ENCODE measurements at places on chromosomes 1 and 21. TPM values are rescaled to one million over a fixed set of nuclear protein-coding genes. Genes with fewer than 3 reads are reported as not detected.

DNA sequence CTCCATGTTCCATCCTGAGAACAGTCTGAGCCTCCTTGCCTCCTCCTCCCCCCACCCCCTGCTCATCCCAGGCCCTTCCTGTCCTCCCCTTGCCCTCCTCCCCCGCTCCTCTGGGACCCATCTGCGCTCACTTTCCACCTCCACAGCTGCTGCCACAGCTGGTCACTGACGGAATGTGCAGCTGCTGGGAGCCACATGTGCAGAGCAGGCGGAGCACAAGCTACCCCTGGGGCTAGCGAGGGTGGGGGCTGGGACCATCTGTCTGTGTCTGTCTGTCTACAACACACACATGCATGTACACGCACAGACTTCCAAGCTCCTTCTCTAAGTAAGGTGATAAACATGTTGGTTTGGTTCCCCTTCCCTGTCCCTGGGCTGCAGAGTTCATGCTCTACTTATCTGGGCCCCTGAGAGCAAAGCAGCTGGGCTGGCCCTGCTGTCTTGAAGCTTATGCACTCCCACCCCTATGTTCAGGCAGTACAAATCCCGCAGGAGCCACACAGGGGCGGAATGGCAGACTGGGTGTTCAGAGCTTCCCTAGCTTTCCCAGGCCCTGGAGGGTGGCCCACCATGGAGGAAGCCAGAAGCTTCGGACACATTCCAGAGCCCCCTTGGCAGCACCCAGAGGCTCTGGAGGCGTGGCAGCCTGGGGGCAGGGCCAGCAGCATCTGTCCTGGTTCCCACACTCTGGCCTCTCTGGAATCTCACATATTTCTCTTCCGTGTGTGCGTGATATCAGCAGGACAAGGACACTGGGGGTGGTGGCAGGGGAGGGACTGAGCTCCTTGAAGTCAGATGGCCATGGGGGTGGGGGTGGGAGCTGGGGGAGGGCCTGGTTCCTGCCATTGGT lies 7.0 kb upstream of the HEYL start:
- H3K4me1 ChIP-seq: peaks cover 27% of the 10 kb centered on the region
- peak; percentile 38 for DNase-seq
- no peaks in the 10 kb centered on the region for H3K36me3 ChIP-seq
- peak overlapping the region; percentile 93 for H3K27ac ChIP-seq
- H3K27me3 ChIP-seq: peaks cover 10% of the 10 kb centered on the region

GRCh38 chr1:228391411-228392020 lies 15.1 kb downstream of the TRIM11 start:
- H3K27me3 ChIP-seq: no peaks in the 10 kb centered on the region
- DNase-seq: no peak

GRCh38 chr1:244212797-244213475 lies 161.9 kb downstream of the ZBTB18 start:
- peak overlapping the region; percentile 91 for H3K27ac ChIP-seq
- H3K36me3 ChIP-seq: no peaks in the 10 kb centered on the region
- H3K27me3 ChIP-seq: no peaks in the 10 kb centered on the region
- no peak overlapping the region for H3K4me3 ChIP-seq
- DNase-seq: no peak
- H3K4me1 ChIP-seq: peaks cover 68% of the 10 kb centered on the region

GRCh38 chr1:69766431-69767180 lies 198.9 kb downstream of the LRRC7 start:
- H3K4me1 ChIP-seq: no peaks in the 10 kb centered on the region
- H3K4me3 ChIP-seq: no peak overlapping the region
- H3K36me3 ChIP-seq: no peaks in the 10 kb centered on the region
- DNase-seq: no peak
- peaks cover 16% of the 10 kb centered on the region for H3K27me3 ChIP-seq

DNA sequence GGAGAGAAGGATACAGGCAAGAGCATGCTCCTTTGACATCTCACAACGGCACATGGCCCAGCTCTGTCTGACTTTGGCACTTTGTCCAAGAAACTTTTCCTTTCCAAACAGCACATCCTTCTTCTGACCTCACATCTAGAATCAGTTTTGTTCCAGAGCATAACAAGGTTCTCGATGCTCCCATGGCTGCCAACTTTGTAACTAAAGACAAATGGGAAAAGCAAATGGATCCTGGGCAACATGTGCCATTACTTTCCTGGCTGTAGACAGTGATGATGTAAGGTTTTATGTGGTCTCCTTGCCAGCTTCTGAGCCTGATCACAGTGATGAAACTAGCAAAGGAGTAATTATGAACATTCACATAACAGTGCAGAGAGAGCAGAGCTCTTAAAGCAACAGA lies 171.8 kb upstream of the C1orf87 start:
- H3K27me3 ChIP-seq: peaks cover 11% of the 10 kb centered on the region
- H3K27ac ChIP-seq: no peak overlapping the region
- DNase-seq: no peak
- no peaks in the 10 kb centered on the region for H3K36me3 ChIP-seq

DNA sequence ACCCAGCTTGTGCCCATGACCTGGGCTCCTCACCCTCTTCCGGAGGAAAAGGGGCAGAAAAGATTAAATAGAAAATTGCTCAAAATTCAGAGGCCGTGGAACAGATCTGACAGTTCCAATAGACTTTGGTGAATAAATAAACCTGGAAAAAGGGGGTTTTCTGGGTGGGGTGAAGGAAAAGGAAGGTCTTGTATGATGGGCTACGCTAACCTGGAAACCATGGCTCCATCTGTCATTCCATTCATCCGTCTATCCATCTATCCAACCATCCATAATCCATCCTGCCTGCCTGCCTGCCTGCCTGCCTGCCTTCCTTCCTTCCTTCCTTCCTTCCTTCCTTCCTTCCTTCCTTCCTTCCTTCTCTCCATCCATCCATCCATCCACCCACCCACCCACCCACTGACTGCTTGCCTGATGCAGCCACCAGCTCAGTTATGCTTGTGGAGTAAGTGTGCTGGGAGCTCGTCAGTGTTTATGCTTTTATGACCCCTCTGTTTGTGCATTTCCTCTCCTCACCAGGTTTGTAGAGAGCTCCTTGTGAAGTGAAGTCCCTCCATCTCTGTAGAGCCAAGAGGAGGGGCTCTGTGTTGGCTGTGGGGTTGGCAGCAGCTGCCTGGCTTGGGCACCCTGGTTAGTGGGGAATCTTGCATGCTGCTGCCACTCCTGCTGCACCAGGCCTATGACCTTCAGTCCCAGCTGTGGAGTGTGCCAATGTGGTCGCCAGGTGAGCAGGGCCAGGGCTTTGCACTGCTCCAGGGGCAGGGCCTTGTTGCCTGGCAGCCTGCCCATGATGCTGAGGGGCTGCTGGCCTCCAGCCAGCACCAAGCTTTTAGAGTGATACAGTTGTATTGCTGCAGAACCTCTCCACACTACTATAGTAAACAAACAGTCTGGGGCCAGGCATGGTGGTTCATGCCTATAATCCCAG lies 16.0 kb upstream of the POU3F1 start:
- H3K27me3 ChIP-seq: peaks cover 84% of the 10 kb centered on the region
- no peak overlapping the region for H3K27ac ChIP-seq
- H3K4me3 ChIP-seq: no peak overlapping the region
- DNase-seq: no peak
- no peaks in the 10 kb centered on the region for H3K36me3 ChIP-seq

- peaks cover 29% of the 10 kb centered on the region for H3K4me1 ChIP-seq
- no peak for DNase-seq
- H3K4me3 ChIP-seq: no peak overlapping the region
- H3K27me3 ChIP-seq: no peaks in the 10 kb centered on the region
Measured at GRCh38 chr1:58883888-58884482, 100.1 kb upstream of the JUN start.

DNA sequence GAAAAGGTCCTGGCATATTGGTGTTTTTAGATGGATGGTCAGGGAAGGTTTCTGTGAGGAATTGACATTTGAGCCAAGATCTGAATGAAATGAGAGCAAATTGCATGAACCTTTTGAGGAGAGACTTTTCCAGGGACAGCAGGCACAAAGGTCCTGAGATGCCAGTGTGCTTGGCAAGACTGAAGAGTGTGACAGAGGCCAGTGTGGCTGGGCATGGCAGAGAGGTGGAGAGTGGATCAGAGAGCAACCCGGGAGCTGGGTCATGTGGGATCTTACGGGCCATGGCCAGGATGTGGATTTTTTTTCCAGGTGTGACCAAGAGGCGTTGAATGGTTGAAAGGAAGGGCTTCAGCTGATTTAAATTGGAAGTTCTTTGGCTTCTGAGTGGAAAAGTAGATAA lies 3.4 kb downstream of the SCCPDH start:
- no peak for DNase-seq
- peaks cover 14% of the 10 kb centered on the region for H3K4me1 ChIP-seq
- no peak overlapping the region for H3K27ac ChIP-seq
- peaks cover 56% of the 10 kb centered on the region for H3K36me3 ChIP-seq
- no peak overlapping the region for H3K4me3 ChIP-seq

GRCh38 chr1:5947071-5947821 lies 45.0 kb downstream of the NPHP4 start:
- DNase-seq: no peak
- peaks cover 15% of the 10 kb centered on the region for H3K36me3 ChIP-seq
- no peak overlapping the region for H3K4me3 ChIP-seq

Gene LRRC39
- 1.7 TPM for total RNA-seq

Gene LMX1A
- total RNA-seq: not detected

Gene TTF2
- total RNA-seq: 40.6 TPM

Gene F5
- total RNA-seq: 43.5 TPM

Gene APCS
- not detected for total RNA-seq

Gene UBXN10
- total RNA-seq: 2.6 TPM

Gene BSND
- total RNA-seq: 0.09 TPM

Gene TTLL7
- total RNA-seq: 13.3 TPM

Gene FAAH
- total RNA-seq: 35.0 TPM

Gene B3GALT5
- total RNA-seq: 6.4 TPM

Measured in mesothelial cell of epicardium (in vitro differentiated cells).